ENCODE measurements at places on chromosomes 6 and 20.

DNA sequence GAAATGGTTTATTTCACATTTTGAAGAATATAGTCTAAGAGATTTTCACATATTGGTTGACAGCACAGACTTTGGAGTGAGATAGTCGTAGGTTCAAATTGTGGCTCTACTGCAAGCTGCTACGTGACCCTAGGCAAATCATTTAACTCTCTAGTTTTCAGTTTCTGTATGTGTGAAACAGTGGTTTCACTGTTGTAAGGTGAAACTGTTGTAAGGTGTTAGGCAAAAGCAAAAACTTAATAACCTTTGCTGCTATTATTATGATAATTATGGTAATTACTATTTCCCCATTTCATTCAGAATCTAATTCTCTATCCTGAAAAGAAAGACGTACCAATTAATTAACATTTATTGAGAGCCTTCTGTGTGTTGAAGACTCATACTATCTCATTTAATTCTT is 144.2 kb downstream of the REV3L start:
- DNase-seq, result no peak

- no peak for DNase-seq
These were observed 661.3 kb downstream of the CD109 start for GRCh38 chr6:74357321-74357720.

GRCh38 chr6:32369660-32370059 is 2.0 kb downstream of the TSBP1 start:
- DNase-seq, result no peak

DNA sequence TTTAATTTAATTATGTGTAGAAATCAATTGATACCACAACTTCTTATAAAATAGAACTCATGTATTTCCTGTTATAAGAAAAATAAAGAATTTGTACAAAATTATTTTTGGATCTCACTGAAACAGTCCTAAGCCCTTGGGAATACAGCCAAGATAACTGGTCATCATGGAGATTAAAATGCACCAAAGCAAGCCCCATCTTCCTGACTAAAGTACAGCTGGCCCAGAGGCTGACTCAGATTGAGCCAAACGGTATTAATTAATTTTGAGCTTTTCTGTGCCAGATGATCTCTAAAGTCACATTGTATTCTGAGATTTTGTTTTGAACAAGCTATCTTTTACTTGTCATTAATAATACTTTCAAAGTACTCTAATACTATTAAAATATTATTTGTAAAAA is 978.5 kb downstream of the TBC1D32 start:
- no peak for DNase-seq

GRCh38 chr20:10332656-10333415 is 101.2 kb downstream of the MKKS start:
- no peak for DNase-seq

GRCh38 chr6:6688283-6688682 is 99.8 kb downstream of the LY86 start:
- no peak for DNase-seq

GRCh38 chr6:148681666-148682065 is 65.2 kb upstream of the UST start:
- DNase-seq, result no peak

DNA sequence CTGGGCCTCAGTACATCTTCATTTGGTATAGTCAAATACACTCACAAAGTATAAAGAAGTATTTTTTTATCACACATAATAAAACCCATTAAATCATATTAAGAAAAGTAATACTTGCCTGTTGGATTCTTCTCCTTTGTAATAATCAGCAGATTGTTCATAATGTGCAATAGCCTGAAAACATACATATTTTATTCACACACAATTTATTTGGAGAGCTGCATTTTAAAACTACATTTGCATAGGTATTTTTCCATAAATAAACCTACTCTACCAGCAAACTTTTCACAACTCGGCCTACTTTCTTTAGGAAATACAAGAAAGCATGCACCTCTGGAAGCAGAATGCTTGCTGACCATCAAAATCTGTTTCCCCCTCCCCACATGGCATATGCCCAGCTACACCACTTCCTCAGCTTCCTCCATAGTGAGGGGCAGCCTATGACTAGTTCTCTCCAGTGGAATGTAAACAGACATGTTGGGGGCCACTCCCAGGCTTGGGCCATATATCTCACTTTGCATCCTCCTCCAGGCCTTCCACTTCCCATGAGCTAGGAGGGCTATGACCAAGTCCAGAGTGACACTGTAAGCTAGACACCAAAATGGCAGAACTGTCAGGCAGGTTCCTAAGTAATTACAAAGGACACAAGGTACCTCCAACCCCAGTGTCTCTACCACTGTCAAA is 28.3 kb downstream of the GZF1 start:
- no peak for DNase-seq

GRCh38 chr6:90691823-90692222 is 105.0 kb upstream of the MAP3K7 start:
- DNase-seq, result no peak

DNA sequence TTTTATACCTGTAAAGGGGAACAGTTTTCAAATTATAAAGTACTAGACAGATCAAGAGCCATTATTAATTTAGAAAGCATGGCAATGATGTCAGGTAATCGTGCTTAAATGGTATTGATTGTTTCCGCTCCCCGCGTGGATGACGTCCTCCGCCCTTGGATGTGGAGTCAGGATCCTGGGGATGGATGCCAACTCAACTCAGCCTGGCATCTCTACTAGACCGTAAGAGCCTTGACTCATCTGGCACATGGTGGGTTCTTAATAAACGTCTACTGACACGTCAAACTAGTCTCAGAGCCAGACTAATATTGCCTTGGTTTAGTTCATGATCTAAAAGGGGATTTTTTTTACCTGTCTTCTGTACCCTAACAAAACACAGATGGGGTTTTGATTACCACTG is 80.2 kb downstream of the LRFN2 start:
- DNase-seq, result no peak

GRCh38 chr6:146419576-146419975 is 124.1 kb upstream of the RAB32 start:
- no peak for DNase-seq

- no peak for DNase-seq
These were observed 31.5 kb upstream of the EDN1 start for GRCh38 chr6:12258591-12259075.

All from stimulated activated CD4-positive, alpha-beta T cell treated with anti-CD3 and anti-CD28 coated beads, TNF-alpha, amount 100 ng/mL, for 48 hours (primary cell).